ENCODE measurements at places on chromosomes 12 and 14.

DNA sequence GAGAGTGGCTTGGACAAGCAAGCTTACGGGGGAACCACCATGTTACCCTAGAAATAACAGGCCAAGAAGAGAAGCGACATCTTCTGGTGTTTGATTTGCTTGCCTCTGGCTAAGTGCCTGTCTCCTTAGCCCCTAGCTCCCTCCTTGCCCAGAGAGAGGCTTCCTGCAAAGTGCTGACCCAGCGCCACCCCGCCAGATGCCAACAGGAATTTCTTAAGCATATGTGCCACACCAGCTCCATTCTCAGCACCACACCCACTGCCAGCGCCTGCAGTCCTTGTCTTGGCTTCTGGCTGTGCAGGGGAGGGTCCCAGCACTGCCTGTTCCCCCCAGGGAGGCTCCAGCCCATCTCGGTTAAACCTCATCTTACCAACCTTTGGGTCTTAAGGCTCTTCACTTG, 74.2 kb upstream of the NCOR2 start:
- DNase-seq, result no peak

DNA sequence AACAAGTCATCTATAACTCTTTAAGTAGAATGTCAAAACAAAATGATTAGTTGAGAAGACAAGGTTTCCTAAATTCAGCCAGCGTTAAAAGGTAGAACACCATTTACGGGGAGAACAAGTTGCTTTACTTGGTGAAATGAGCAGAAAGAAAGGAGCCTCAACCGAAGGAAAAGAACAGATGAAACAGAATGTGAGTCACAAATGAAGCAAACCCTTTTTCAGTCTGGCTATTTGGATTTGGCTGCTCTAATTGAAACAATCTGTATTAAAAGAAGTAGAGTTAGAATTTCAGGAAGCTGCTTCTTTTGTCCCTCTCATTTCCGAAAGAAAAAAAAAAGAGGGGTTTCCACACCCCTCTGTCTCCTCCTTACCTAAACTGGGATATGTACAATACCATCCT, 34.6 kb downstream of the CEP128 start:
- no peak for DNase-seq

DNA sequence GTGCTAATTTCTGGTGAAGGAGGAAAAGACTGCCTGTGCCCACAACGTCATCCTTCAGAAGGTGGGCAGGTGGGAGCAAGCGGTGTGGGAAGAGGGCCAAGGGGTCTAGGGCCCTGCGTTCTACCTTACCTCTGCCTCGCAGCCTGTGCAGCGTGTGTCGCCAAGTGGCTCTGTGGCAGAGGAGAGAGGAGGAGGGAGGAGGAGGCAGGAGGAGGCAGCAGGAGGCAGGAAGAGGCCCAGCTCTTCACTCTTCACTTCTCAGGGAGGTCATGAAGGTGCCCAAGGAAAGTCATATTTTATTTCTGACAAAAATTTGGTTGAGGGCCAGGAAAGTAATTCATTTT, 177.9 kb downstream of the MYRFL start:
- DNase-seq, result no peak

DNA sequence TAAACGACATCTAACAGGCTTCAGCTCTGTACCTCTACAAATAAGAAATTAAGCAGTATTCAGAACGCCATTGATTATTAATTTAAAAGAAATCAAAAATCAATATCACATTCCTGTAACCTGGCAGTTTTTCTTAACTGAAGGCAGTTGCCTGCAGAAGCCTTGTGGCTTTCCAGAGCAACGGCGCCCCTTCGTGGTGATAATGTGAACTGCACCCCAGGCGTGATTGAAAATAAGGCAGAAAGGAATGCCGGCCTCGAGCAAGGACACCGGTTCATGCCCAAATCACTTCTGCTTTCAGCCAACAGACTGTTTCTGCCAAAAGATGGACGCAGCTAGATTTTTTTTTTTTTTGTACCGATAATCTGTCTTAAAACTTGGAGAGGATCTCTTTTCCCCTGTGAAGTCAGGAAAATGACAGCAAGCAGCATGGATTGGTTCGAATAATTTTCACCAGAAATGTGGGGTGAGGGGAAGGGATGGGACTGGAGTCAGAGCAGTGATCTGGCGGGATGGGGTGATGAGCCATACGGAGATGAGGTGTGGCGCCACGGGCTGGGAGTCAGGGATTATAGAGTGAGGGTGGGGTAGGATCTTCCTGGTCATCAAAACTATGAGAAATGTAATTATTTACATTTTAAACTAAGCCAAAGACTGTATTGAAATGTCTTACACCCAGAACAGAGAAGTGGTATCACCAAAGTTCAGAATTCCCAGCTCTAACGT, 473.0 kb downstream of the DPF3 start:
- peak; percentile 41 for DNase-seq

- no peak for DNase-seq
Observed at GRCh38 chr14:21509432-21510143, 1.6 kb downstream of the METTL3 start.

DNA sequence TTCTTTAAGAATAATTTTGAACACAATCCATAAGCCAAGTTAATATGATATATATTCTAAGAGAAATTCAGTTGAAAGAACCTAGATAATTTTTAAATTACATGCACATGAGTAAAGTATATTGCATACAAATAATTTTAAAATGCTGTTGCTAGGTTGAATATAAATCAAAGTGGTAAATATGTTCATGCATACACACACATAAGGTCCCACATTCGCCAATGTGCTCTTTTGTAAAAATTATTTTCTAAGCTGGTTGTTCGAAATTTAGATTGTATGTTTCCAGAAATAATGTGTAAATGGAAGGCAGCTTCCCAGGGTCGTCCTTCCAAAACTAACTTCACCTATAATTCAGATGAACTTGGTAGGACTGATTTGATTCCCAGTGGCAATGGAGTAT, 173.7 kb upstream of the CCDC196 start:
- DNase-seq, result no peak

DNA sequence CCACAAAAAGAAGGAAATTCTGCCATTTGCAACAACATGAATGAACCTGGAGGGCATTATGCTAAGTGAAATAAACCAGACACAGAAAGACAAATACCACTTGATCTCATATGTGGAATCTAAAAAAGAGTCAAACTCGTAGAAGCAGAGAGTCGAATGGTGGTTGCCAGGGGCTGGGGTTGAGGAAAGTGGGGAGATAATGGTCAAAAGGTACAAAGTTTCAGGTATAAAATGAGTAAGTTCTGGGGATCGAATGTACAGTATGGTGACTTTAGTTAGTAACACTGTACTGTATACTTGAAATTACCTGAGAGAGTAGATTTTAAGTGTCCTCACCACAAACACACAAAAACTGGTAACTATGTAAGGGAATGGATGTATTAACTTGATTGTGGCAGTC, 129.4 kb downstream of the PPM1H start:
- DNase-seq, result no peak

GRCh38 chr12:64894827-64895475, 70.5 kb downstream of the TBC1D30 start:
- no peak for DNase-seq

DNA sequence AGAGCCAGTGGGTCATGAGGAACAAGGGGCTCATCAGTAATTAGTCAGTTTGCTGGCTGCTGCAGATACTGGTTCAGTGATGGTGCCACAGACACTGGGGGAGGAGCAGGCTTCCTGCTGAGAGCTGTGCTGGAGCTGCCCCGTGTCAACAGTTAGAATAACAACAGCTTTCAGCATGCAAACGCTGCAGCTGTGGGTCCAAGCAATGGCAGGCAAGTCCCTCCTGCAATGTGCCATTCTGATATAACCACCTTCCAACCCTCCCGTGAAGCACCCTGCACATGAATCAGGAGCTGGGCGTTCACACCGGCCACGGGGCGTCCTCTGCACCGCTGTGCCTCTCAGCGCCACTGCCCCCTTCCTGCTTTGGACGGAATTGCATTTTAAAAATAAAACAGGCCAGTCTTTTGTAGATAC, 258.4 kb upstream of the SFSWAP start:
- DNase-seq, result no peak

DNA sequence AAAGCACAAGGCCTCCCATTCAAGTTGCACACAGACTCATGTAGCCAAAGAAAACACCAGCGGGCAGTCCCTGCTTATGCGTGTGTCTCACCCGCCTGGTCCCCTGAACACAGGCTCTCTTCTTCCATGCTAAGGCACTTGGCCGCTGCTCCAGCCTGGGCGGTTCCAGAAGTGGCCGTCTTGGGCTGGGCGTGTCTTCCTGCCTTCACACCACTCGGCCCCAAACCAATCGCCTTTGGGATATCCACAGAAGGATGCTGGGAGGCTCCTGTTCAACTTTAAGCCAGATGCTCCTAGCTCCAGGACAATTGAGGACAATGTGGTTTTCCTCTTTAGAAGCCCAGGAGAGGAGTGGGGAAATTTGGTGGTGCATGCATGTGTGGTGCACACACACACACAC, 2.2 kb downstream of the SCARB1 start:
- DNase-seq, result no peak

- no peak for DNase-seq
Observed at GRCh38 chr12:167959-168600, 45.9 kb downstream of the SLC6A12 start.

GRCh38 chr12:41120211-41120610, 67.9 kb upstream of the PDZRN4 start:
- no peak for DNase-seq

- DNase-seq, result no peak
Observed at GRCh38 chr12:93978553-93978952, 169.8 kb upstream of the PLXNC1 start.

GRCh38 chr14:21041676-21042433, at the start of gene RNASE7:
RNASE7 (plus strand) TSS chr14:21042362; CDS start chr14:21042993, 631 bp downstream.
- no peak for DNase-seq

DNA sequence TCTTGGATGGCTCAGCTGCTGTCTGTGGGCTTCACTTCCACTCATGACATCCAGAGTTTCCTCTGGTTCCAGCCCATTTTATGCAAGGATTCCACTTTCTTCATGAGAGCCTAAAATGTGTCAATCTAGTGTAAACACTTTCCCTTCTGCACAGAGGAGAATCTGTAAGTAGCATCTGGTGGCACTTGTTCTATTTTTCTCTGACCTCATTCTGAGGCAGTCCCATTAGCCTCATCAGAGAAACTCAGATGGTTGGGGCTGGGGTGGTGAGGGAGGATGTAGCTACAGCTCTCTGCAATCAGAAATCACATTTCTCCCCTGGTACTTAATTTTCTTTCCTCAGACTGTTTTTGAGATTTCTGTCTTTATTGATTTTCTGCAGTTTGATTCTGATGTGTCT, 81.6 kb downstream of the PRMT8 start:
- DNase-seq, result no peak

DNA sequence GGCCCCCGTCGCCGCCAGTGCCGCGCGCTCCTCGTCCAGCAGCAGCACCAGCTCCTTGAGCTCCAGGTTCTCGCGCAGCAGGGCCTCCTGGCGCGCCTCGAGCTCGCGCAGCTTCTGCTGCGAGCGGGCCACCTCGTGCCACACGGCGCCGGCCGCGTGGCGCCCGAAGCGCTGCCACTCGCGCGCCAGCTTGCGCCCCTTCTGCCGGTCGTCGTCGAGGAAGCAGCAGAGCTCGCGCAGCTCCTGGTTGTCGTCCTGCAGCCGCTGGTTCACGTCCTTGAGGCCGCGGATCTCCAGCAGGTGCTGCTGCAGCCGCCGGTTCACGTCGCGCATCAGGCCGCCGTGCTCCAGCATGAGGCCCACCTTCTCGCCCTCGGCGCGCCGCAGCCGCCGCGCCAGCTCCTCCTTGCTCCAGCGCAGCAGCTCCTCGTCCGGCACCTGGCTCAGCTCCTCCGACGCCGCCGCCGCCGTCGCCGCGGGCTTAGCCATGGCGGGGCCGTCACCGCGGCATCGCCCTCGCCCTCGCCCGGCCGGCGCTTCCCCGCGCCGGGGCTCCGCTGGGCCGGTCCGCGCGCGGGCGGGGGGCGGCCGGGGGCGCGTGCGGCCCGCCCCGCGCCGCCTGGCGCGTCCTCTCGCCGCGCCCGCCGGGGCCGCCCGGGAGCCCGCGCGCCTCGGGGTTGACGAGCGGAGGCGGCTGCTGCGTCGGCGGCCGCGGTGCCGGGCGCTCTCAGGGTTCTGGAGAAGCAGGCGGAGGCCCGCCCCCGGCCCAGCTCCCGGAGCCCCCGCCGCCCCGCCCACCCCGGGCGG, at the start of gene CCDC85C:
Gene CCDC85C (minus strand): TSS at position 737 of the 807 bp plus-strand sequence. CDS start 248 bp downstream, at position 489.
- DNase-seq, result peak; percentile 45

GRCh38 chr14:53946404-53947093, 10.1 kb downstream of the BMP4 start:
- no peak for DNase-seq

DNA sequence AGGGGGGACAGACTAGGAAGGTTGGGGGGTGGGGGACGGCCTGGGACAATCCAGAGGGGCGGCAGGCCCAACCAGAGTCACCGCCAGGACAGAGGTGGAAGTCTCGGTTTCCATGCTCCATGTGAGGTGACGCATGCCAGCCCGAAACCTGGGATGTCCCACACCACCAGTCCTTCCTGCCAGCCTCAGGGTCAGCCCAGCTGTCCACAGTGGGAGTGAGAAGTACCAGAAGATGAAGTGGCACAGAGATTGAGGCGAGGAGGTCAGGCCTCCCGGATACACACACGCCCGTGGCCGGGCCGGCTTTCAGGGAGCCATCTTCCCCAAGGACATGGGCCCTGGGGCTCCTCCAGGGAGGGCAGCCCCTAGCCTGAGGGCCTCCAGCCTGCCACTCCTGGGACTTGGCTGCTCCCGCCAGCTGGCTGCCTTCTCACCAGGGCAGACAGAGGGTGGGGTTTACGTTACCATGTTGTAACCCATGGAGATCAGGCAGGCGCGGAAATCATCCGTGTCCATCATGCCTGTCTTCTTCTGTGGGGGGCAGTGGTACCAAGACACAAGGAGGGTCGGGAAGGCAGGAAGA, 85.2 kb upstream of the ZFP36L1 start:
- no peak for DNase-seq

DNA sequence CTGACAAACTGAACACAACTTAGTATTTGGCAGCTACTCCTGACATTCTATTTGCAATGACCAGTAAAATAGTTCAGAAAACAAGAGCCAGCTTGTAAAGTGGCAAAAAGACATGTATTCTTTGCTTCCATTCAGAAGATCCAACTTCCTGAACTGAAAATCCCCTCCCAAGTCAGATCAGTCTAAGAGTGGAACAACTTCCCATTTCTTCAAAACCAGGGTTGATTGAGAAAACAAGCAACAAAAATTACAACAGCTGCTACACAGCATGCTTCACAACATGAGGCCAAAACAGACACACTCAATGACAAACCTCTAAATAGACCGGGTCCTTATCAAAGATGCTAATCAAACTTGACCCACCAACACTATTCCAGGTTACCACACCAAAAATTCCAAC, 40.3 kb downstream of the CIT start:
- DNase-seq, result no peak

GRCh38 chr12:17020765-17021164, 414.8 kb upstream of the LMO3 start:
- no peak for DNase-seq

- DNase-seq, result no peak
Observed at GRCh38 chr12:94621662-94622359, 28.5 kb downstream of the TMCC3 start.

GRCh38 chr14:60301685-60302084, 52.7 kb downstream of the PPM1A start:
- DNase-seq, result no peak
